ENCODE measurements at places on chromosomes 2 and 18.
A peak's percentile ranks its signal among the peaks of the same experiment; 100 is the strongest.

- no peak for DNase-seq
These were observed 57.2 kb downstream of the SOX11 start for GRCh38 chr2:5749347-5749746.

DNA sequence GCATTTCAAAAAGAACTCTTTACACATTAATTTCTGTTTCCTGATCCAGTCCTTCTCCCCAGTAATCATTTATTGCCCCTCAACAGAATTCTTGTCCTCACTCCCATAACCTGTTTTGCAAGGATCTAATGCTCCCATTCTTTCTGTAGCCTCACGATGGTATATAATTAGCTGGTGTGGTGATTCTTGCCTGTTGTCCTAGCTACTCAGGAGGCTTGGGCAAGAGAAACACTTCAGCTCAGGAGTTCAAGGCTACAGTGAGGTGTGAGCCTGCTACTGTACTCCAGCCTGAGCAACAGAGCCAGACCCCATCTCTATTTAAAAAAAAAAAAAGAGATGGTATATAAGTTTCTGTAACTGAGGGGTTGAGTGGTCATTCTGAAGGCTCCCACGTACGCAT lies 7.7 kb upstream of the TRAPPC8 start:
- no peak for DNase-seq

- DNase-seq = no peak
These were observed 226.0 kb downstream of the KCNJ3 start for GRCh38 chr2:154924531-154924930.

GRCh38 chr2:182541268-182541667 lies 114.4 kb upstream of the PDE1A start:
- DNase-seq = no peak

DNA sequence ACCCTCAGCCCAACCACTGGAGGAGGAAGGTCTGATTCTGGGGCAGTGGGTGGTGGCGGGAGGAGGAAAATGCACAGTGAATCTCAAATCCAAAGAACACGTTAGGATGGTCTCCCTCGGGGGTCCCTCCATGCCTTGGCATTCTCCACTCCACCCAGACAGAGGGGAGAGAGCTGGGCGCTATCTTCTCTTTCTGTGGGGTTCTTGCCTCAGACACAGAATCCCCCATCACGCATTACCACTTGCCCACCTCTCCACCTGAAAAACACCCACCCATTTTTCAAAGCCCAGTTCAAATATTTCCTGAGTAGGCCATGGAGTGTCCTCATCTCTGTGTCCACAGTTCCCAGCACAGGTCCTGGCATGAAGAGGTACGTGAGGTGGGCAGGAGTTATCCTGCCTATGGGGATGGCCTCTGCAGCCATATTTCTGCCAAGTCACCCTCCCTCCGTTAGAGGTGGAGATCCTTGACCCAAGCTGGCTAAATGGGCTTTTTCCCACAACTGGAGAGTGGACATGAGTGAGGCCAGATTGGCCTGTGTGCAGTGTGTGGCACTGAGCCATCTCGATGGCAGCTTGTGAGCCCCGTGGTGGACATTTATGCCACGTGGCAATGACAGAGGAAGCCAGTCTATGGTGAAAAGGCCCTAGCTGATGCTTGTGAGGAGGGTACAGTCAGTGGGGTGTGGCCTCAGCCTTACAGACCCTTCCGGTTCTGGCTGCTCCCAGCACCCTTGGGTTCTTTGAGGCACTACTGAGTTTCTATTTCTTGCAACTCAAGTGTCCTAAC lies 9.5 kb upstream of the TEX261 start:
- DNase-seq = no peak

GRCh38 chr2:155727187-155727895 lies 605.2 kb downstream of the NR4A2 start:
- DNase-seq = no peak

DNA sequence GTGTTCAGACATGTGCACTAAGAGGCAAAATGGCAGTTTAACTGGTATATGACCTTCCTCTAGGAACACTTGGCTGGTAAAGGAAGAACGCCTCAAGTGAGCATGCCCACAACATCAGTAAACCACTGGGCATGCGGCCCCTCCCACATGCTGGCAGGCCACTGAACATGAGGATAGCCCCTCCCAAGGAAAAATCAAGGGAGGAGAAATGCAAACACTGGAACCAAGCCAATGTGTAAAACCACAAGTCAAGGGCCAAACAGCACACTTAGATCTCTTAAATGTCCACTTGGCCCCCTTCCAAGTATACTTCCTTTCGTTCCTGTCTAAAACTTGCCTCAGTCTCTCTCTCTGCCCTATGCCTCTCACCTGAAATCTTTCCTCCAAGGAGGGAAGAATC lies 980.8 kb downstream of the TSN start:
- DNase-seq = peak; percentile 72

DNA sequence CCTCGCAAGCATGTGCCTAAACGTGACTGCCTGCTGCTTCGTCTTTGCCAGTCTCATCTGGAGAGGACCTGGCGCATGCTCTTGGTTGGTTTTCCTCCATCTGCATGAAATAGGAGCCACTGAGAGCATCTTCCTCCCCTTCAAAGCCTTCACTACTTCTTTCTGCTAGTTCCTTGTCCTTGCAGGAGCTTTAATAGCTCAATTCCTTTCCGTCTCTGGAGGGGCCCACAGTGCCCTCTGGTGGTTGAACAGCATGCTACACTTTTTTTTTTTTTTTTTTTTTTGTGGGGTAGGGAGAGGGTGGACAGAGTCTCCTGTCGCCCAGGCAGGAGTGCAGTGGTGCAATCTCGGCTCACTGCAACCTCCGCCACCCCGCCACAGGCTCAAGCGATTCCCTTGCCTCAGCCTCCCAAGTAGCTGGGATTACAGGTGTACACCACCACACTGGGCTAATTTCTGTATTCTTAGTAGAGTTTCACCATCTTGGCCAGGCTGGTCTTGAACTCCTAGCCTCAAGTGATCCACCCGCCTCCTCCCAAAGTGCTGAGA lies 59.6 kb downstream of the SP110 start:
- peak; percentile 28 for DNase-seq

- DNase-seq = no peak
These were observed 971 bp upstream of the CDH7 start for GRCh38 chr18:65749841-65750240.
